ENCODE measurements at places on chromosomes 7 and 10.

DNA sequence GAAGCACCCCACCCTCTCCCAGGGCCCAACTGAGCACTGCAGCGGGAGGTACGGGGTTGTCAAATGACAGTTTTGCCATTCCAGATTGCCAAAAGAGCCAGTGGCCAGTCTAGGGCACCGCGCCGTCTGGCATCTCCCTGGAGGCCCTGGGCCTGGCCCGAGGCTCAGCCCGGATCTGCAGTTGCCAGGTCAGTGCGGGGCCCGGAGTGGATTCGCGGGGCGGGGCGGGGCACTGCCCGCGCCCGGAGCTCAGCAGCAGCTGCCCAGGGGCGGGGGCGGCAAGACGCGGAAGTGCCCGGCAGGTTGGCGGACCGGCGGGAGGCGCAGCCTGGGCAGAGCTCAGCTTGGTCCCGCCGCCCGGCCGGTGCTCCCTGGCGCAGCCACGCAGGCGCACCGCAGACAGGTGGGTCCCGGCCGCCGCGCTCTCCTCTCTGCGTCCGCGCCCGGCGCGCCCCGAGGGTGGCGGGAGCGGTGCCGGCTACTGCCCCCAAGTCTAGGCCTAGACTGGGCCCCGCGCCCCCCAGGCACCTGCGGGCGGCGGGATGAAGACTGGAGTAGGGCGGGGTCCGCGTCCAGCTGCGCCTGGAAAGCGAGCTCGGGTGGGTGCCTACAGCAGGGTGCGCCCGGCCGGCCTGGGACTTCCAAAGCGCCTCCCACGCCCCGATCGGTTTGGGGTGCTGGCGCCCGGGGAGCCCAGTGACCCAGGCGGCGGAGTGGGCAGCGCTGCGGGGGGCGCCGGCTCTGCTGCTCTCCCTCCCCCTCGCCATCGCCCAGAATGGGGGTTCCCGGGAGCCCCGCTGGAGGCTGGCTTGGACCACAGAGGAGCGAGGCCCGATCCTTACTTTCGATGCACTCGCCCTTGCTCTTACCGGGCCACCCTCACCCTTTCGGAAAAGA is at the start of gene IRF5:
TSS of gene IRF5 (plus strand) at position 281 of the 897 bp plus-strand sequence. CDS start 4,155 bp downstream, outside the sequence.
- no peak for DNase-seq

- no peak for DNase-seq
Measured at GRCh38 chr10:88278912-88279311, 304.2 kb downstream of the RNLS start.

DNA sequence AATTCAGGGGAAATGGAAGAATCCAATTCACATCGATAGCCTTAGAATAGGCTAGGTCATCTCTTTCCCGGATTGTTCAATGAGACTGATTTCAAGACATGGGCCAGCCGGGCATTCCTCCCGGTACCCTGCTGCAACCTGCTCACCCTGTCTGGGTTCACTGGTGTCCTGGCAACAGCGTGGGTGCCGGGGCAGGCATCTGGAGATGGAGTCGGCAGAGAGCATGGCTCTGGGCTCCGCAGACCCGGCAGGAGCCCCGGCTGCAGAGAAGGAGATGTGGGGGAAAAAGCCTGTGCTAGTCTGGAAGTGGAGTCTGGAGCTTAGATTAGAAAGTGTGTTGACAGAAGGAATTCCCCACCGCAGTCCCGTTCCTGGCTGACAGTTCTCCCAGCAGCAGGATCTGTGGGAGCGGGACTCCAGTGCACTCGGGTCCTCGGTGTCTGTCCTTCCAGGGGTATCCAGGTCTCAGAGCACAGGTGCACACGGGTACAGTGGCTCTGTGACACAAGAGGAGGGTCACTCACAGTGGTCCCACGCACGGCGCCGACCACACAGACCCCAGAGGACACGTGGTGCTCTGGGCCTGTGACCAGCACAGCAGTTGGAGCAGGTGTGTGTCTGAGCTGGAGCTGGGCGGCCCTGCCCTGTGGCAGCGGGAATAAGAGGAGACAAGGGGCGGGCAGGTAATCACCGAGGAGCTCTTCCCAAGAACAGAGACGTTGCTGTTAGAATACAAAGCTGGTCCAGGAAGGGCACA is 65.7 kb upstream of the PITRM1 start:
- DNase-seq = no peak

GRCh38 chr7:7274782-7275181 is 92.4 kb downstream of the C1GALT1 start:
- peak; percentile 29 for DNase-seq

- no peak for DNase-seq
Measured at GRCh38 chr10:116669832-116670644, 49.3 kb downstream of the PNLIPRP2 start.

- no peak for DNase-seq
Measured at GRCh38 chr7:106010331-106010730, 47.3 kb downstream of the CDHR3 start.

- DNase-seq = no peak
Measured at GRCh38 chr10:132565516-132566209, 28.1 kb downstream of the INPP5A start.

- DNase-seq = peak; percentile 53
Measured at GRCh38 chr10:22599048-22599561, 115.3 kb downstream of the PIP4K2A start.

DNA sequence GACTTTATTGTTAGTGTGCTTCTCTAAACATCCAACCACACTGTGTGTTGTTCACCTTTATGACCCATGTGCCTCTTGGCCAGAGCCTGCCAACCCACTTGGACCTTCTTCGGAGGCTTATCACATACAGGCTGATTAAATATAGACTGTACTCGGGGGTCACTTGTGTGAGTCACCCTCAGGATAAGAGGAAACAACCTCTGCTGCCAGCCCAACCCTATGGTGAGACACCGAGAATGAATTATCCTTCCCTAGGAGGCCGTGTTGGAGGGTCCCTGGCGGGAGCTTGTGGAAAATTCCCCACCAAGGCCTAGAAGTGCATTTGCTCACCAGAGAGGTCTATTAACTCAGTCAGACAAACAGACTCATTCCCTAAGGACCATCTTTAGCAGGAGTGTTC is 63.0 kb downstream of the FAS start:
- DNase-seq = no peak

- peak; percentile 66 for DNase-seq
Measured at GRCh38 chr7:50869108-50869725, 86.5 kb upstream of the GRB10 start.

DNA sequence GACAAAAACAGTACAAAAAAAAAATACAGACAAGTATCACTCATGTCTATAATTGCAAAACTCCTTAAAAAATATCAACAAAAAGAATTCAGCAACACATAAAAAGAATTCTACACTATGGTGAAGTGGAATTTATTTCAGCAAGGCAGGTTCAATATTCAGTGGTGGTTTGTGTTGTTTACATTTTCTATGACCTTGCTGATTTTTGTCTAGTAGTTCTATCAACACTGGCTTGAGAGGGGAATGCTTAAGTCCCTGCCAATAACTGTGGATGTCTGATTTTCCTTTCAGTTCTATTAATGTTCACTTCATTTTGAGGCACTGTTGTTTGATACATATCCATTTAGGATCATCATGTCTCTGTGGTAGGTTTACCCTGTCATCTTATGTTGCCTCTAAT is 58.5 kb downstream of the CADPS2 start:
- DNase-seq = no peak
